Suppressor macrophage (primary cell): ENCODE measurements at places on chromosomes 6 and 20.

DNA sequence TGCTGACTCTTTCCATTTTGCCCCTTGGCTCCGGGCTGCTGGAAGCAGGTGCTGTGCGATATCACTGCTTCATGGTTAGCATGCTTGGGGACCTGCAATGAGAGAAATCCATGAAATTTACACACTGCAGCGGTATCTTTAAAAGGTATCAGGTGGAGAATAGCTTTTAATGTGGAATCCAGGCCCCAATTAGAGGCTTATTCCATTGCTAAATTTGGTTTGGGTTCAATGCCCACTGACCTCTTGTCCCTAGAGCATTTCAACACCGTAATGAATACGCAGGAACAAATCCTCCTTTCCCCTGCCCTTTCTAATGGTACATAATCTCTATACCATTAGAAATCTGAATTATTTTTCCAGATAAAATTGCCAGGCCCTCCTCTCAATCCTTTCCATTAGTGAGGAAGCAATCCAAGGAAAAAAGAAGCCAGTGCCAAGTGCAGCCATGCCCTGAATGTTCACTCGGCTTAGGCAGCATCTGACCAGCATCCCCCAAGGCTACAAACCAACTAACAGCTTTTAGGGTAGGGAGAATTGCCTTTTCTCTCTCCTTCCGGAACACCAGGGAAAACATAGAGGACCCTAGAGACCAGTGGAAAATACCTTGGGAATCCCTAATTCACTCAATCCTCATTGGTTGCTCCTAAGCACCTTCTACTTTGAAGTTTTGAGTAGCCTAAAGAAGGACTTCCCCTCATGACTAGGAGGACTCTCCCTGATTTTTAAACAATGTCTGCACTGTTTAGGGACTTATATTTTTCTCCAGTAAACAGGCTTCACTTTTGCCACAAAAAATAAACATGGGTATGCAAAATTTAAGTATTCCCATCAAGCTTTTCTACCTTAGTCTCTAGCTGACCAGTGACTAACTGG is 143.1 kb downstream of the QRSL1 start:
- DNase-seq = no peak

- no peak for DNase-seq
These were observed 171.1 kb downstream of the MCHR2 start for GRCh38 chr6:99822741-99823512.

GRCh38 chr20:24721891-24722568 is 227.0 kb upstream of the CST7 start:
- no peak for DNase-seq

DNA sequence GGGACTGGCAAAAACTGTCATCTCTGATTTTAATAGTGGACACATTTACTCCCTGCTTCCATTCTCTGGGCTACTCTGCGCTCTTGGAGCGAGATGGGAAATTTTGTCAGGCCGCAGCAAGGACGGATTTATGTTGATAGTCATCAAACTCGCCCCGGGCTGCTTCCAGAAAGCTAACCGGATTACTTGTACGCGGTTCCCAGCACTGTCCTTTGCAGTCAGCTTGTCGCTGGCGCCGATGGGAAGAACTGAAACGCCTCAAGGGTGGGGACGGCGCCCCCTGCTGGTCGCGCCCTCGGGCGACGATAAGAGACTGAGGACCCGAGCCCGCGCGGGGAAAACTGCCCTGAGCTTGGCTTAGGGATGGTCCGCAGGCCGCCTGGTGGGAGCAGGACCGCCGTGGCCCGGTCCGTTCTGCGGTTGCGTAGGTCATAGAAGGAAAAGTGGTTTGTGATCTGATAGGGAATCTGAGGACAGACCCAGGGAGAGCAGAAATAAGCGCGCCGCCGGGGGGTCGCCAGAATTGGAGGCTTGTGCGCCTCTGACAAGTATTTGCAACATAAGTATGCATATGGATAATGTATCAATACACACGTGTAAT is 984 bp upstream of the ABT1 start:
- peak; percentile 97 for DNase-seq

- no peak for DNase-seq
These were observed 13.1 kb downstream of the JAG1 start for GRCh38 chr20:10660661-10661060.

GRCh38 chr6:118886641-118887040 is 7.3 kb upstream of the ASF1A start:
- DNase-seq = no peak

- DNase-seq = no peak
These were observed 15.8 kb downstream of the TUBB2B start for GRCh38 chr6:3211681-3212080.

DNA sequence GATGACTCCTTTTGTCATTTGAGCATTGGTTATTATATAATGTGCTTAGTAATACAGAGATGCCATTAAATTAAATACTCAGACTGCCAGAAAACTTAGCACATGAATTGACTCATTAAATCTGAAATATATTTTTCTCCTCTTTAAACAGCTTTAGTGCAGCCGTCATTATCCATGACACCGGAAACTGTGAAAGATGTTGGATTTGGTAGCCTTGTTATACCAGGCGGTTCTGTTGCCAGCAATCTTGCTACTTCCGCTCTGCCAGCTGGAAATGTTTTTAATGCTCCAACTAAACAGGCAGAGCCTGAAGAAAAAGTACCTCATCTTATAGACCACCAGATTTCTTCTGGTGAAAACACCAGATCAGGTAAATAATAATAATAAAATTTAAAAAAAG is 97.6 kb downstream of the SCAF8 start:
- no peak for DNase-seq

DNA sequence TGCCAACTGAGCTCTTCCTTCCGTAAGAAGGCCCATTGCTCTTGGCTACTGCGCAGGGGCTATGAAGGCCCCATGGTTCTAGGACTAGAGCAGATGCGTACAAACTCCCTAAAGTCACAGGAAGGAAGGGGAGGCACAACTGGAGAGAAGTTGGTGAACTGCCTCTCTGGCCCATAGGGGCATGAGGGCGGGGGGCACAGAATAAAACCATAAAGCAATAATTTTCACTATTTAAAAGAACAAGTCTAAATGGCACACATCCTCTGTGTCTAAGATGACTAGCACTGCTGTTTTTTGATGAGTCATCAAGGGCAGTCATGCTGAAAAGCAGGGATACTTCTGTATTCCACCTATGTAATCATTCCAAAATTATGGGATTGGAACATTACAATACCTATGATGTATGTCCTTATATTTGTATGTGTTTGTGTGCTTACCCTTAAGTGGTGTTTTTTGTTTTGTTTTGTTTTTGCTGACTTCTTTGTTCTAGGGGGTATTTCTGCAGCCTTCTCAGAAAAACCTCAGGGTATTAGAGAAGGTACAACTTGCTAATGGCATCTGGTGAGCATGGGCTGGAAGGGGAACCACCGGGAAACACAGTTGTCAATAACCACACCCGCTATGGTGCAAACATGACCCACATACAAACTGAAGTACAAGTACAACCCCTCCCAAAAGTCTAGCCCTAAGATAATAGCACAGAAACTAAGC is 36.9 kb downstream of the B4GALT5 start:
- peak; percentile 46 for DNase-seq

DNA sequence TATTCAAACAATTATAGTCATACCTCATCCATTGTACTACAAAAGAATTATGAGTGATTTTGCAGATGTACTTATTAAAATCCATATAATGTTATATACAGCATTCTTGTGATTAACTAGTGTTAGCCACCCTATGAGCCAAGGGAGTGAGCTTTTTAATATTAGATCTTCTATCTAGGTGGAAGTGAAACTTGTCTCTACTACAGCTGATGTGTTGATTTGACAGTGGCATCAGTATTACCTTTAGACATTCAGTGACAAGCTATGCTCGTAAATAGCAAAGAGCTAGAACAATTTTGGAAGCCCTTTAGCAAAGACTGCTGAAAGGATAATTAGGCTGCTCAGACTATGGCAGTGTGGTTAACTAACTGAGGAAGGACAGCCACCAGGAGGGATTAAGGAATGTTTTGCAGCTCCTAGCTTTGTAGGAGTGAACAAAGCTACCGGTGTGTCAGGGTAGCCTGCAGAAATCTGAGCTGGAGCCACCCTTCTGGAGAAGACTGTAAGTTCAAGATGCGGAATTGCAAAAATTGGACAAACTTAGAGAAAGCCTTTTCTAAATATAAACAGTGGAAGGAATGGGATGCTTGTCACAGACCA is 73.7 kb downstream of the AFG1L start:
- no peak for DNase-seq

GRCh38 chr6:159099276-159099675 is 54.5 kb upstream of the TAGAP start:
- no peak for DNase-seq

GRCh38 chr6:72850040-72850439 is 228.2 kb downstream of the KCNQ5 start:
- DNase-seq = no peak

- DNase-seq = peak; percentile 50
These were observed 42.9 kb downstream of the UQCC1 start for GRCh38 chr20:35368666-35369423.

DNA sequence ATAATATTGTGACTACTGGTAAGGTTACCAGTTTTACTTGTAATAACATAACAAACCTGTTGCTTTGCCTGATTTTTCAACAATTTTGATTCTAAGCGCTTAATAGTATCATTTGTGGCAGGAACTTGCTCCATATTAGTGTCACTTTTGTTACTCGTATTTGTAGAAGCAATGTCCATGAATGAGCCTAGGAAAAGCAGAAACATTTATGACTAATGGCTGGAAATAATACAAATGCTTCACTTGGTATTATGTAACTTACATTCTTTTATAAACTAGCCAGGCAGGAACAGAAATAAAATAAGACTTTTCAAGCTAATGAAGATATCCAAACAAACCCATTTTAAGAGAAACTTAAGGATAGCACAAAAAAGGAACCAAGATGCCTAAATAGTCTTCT is 38.9 kb downstream of the MAP3K7 start:
- DNase-seq = no peak

GRCh38 chr6:161029195-161029809 is 37.7 kb downstream of the MAP3K4 start:
- DNase-seq = peak; percentile 26

- DNase-seq = peak; percentile 50
These were observed 72.8 kb downstream of the MDGA1 start for GRCh38 chr6:37624606-37625574.

DNA sequence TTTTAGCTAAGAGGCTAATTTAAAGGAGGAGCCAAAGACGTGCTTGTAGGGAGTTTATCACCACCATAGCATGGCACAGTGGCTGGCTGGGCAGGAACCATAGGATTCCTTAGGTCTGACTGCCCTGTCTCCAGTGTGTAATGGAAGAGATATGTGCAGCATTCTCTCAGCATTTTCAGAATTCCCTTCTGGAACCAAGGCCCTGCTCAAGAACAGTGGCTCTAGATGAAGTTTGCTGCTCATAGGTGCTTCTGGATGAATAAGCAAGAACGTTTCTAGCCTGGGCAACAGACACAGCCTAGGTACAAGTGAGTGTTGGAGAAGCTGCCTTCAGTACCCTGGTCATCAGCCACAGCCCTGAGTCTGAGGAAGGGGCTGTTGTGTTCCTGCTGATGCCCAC is 69.1 kb downstream of the LCA5 start:
- DNase-seq = no peak

- no peak for DNase-seq
These were observed 823.9 kb downstream of the PHF3 start for GRCh38 chr6:64459411-64459944.

GRCh38 chr6:22295145-22295544 is 1.7 kb downstream of the PRL start:
- DNase-seq = no peak

- peak; percentile 53 for DNase-seq
These were observed 142.9 kb upstream of the OLIG3 start for GRCh38 chr6:137637121-137637520.

DNA sequence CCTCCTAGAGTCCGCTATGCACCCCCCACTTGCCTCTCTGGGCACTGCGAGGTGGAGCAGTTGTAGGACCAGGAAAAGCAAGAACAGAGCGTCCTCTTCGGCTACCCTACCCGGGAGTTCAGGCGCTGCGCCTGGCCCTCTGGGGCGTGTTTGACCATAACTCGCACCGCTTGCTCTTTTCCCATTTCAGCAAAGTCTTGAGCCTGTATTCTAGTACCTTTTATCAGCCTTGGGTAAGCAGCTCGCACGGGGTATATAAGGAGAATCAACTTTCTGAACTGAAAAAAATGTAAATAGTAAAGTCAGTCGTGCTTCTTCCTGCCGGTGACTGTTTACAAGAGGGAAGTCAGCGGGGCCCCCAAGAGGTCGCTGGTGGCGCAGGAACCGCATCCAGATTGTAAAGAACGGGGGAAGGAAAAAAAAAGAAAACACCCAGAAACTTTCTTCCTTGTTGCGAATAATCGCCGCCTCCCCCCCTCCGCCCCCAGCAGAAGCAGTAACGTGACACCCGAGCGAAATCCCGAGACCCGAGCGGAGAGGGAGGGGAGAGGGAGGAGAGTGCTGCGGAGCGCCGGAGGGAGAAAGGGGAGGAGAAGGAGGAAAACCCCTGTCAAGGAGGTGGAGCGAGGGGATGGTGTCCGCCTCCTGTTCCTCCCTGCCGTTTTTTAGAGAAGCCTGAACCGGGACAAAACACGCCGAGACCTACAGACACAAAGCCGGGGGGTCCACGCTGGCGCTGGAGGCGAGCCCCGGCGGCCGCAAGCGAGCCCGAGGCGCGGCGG is at the start of gene UST:
TSS of gene UST (plus strand) at position 668 of the 782 bp plus-strand sequence. CDS start 401 bp downstream, outside the sequence.
- peak; percentile 85 for DNase-seq

DNA sequence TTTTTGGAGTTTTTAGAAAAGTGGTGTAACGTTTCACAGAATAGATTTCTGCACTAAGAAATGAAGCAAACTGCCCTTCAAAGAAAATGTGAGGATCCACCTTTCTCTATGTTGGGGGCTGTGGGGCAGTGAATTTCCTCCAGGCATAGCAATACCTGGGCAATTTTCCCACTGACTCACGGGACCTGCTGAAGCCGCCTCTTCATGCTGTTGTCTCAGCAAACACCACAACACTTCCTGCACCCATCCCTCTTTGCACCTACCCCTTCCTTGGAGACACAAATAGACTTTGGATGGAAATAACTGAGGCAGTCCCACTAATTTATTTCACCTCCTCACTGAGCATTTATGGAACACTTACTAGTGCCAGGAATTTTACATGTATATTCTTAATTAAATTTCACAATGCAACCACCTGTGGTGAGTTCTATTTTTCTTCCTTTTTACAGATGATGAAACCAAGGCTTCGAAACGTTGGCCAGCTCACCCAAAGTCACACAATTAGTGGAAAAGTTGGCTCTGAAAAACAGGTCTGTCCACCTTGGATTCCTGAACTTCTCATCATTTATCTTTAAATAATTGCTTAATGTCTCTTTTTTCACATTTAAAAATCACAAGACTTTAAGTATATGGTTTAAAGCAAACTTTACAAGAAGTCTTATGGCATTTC is 17.2 kb upstream of the ADGRF1 start:
- no peak for DNase-seq
